ENCODE measurements at places on chromosomes 2 and 18.

GRCh38 chr18:13374096-13374467, 155.5 kb downstream of the LDLRAD4 start:
- no peak for DNase-seq

- DNase-seq: no peak
Observed at GRCh38 chr2:105578166-105578565, 166.5 kb upstream of the NCK2 start.

DNA sequence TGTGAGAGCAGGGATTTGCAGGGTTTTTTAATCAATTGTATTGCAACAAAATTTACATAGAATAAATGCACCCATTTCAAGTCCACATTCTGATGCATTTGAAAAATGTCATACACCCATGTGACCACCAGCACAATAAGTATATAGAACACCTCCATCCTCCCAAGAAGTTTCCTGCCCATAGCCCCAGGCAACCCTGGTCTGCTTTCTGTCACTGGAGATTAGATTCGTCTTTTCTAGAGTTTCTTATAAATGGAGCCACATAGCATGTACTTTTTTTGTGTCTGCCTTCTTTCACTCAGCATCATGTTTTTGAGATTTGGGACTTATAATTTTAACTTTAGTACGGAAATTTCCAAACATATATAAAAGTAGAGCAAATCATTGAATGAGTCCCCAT, 127.2 kb upstream of the EPAS1 start:
- DNase-seq: no peak

DNA sequence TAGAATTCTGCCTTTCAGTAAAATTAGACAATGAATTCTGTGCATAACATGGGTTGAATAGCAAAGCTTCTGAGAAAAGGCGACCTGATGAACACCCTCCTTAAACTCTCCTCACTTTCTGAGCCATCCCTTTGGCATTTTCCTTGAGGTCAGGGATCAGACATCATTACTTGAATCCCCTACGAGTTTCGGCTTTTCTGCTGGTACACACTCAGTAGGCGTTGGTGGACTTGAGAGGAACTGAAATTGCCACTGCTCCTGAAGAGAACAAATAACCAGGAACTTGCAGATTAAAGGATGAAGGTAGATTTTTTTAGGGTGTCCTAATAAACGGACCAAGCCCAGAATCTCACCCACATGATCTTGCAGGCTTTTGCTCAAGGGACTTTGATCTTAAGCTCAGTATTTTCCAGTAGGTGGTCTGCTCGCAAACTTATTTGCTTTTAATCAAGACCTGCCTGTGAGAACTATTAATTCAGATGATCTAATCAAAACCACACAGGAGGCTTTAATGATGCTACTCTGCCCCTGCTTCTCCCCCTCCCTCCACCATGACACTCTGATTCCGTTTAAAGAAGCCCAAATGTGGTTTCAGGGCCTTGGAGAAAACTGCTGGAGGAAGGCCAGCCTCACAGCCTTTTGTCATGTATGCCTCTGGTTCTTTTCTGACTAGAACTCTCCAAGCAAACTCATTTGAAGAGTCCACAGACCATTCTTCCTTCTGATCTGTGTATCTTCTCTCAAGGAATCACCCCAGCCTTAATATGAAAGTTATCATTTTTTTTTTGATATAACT, 124.9 kb downstream of the PRKCE start:
- DNase-seq: no peak

GRCh38 chr2:72956050-72956395, 38.7 kb downstream of the EMX1 start:
- DNase-seq: no peak

GRCh38 chr2:22189893-22190480, 1066.2 kb downstream of the TDRD15 start:
- DNase-seq: no peak

- no peak for DNase-seq
Observed at GRCh38 chr2:166651991-166652390, 157.9 kb upstream of the SCN7A start.

- DNase-seq: no peak
Observed at GRCh38 chr2:178025551-178026185, 46.9 kb downstream of the PDE11A start.

DNA sequence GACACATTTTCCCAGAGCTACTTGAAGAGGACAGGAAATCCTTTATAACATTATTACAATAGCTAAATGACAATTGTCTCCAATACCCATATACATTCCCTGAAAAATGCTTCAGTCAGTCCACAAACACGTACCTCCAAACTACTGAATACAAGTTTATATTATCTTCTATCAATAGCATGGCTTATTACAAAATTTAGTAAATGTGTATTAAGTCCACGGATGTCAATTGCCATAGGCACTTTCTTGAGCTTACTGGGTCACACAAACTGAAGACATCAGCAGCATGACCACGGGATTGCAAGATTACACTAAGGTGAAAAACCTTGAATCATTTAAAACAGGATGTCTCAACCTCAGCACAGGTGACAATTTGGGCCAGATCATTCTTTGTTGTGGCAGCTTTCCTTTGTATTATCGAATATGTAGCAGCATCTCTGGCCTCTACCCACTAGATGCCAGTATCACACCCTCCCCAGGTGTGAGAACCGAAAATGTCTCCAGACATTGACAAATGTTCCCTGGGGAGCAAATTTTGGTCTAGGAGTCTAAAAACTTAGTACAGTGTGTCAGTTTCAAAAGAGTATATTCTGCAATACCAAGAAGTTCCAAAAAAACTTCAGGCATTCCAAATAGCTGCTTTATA, 1.4 kb downstream of the MBD2 start:
- DNase-seq: peak; percentile 75

- no peak for DNase-seq
Observed at GRCh38 chr2:15652801-15653200, 61.1 kb downstream of the DDX1 start.

- DNase-seq: no peak
Observed at GRCh38 chr2:127559454-127559853, 24.0 kb downstream of the MYO7B start.

DNA sequence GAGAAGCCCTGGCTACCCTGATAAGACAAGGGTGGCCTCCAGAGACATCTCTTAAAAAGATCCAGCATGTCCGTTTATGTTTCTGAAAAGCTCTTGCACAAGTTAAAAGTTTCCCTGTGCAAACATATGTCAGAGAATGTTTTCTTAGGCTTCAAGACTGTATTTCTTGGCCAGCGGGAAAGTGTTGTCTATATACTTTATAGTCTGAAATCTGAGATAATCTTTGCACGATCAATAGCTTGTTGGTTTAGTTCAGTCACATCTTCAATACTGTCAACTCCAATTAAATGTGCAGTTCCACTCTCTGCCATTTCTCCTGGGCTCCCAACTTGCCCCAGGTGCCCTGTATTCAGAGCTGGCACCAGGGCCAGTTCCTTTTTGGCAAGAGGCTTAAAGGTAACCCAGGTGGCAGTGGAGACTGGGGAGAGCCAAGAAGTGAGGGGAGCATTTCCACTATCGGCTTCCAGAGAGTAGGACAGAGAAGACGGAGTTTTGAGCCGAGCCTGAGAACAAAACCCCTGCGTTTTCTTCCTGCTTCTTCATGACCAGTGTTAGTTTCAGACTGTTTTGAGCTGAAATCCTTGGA, 64.4 kb downstream of the ACOXL start:
- DNase-seq: no peak

DNA sequence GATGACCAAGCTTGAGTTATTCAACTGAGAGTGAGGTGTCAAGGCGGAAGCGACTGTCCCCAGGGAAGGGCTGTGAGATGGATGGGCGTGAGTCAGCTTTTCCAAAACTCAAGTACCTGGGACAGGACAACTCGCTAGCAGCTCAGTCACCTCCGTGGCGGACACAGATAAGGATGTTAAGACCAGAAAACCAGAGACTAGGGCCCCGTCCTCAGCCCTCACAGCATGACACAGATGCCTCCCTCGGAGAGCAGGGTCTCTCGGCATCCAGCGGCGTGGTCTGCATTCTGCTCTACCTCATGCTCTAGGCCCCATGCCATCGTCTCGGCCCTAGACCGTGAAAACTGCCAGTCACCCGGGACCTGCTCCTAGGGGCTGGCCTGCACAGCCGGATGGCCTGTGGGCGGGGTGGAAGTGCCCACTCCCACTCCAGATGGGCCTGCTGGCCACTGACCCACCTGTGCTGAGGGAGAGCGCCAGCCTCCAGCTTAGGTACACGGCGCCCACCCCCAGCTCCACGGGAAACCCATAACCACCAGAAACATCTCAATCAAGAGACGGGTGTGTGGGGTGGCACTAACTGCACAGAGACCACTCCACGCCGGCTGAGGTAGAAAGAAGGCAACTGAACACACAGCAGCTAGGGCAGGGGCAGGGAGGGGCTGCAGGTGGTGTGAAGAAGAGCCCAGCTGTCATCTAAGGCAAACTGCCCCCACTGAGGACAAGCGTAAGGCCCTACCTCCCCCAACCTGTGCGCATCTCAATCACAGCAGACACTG, 39.8 kb downstream of the ANO7 start:
- DNase-seq: no peak

- DNase-seq: no peak
Observed at GRCh38 chr2:120957905-120958304, 222.2 kb downstream of the GLI2 start.

- DNase-seq: no peak
Observed at GRCh38 chr2:46900381-46900780, 15.2 kb downstream of the MCFD2 start.

GRCh38 chr2:85273738-85274731, 53.8 kb downstream of the TGOLN2 start:
- DNase-seq: peak; percentile 34

GRCh38 chr2:174574657-174575056, 22.9 kb downstream of the WIPF1 start:
- no peak for DNase-seq

- no peak for DNase-seq
Observed at GRCh38 chr2:217857624-217858506, 144.9 kb downstream of the TNS1 start.

GRCh38 chr18:49360582-49360981, 99.9 kb downstream of the DYM start:
- DNase-seq: peak; percentile 24

GRCh38 chr2:227415538-227416424, 28.0 kb upstream of the SCYGR1 start:
- DNase-seq: peak; percentile 42

DNA sequence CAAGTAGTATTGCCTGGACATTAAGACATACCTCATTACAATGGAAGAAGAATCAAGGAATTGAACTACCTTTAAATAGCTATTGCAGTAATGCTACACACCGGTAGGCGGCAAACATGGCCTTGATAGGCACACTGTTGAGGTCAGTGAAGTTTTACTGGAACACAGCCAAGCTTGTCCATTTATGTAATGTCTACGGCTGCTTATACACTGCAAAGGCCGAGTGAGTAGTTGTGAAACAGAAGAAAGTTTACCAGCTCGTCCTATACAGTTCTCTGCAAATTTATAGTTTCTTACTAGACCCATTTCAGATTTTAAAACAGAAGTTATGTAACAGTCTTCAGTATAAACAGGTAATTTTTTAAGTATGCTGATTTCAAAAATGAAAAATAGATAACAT, 38.8 kb downstream of the PPP4R1 start:
- DNase-seq: peak; percentile 24

GRCh38 chr18:37383036-37383785, 182.4 kb downstream of the CELF4 start:
- no peak for DNase-seq

DNA sequence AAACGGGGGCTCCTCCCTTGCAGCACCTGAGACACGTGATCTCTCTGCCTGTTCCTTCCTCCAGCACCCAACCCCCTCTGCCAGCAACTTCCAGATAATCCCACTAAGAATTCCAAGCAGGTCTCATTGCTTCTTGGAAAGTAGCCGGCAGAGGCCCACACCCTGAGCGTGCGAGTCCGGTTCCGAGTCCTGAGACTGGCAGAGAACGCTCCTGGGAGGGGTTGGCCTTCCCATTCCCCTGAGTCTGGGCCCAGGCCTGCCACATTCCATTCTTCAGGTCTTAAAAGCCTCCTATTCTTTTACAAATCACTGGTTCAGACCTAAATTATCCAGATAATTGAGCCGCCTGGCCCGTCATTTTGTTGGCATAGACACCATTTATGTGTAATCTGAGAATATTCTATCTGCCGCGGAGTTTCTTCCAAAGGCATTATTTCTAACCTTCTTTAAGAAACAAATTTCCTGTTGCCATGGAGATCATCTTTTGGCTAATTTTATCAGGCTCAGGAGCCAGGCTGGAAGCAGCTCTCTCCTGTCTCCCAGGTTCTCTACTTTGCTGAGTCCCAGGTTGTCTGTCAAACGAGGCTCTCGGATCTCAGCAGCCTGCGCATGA, 165.4 kb downstream of the MYCN start:
- no peak for DNase-seq

DNA sequence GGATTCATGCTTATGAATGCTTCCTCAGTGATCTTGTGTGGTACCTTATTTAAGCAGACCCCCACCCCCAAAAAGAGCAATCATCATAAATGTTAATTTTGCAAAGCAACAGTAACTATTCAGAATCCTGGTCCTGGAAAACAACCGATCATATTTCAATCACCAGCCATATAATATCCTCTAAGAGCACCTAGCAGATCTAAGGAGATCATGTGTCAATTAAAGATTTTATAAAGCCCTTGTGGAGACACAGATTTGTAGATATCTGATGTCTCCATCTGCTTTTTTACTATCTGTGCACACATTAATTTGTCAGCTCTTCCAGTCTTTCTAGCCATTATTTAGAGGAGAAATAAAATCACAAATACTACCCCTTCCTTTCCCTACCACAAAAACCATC, 423.7 kb downstream of the TGIF1 start:
- no peak for DNase-seq

DNA sequence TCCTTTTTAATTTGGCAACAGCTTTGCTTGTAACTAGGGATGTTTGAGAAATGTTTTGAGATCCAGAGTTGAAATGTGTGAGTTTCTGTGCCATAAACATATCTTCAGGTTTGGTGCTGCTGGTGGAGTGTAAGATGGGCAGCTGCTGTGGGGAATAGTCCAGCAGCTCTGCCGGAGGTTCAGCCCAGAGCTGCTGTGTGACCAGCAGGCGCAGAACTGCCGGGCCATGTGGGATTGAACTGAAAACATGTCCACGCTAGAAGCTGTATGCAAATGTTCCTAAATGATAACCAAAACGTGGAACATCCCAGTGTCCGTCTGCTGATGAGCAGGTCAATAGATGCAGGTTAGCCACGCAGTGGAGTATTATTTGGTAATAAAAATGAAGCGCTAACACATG, 99.6 kb downstream of the DGKD start:
- DNase-seq: no peak

DNA sequence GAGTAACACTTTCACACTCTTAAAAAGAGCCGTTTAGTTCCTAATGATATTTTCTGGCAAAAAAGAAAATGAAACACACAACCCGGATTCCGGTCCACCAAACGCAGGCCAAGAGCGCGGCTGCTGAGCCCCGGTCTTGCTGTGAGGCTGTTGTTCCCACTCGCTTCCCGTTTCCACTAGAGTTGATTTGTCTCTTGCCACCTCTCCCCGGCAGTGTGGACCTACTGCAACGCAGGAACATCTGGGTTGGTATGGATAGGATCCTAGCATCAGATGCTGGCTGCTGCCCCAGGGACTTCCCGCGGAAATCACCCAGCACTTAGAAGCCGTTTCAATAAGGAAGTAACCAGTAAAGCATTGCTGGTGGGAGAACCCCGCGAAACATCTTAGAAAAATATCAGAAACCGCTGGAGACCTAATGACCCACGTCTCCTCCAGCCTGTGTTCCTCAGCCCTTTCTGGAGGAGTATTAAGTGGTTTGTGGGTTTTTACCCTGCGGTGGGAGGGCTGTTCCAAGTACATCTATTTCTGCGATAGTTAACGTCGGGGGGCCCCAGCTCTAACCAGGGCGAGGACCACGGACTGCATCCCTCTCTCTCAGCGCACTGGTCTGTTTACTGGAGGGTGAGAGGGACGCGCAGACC, 939 bp downstream of the DOCK10 start:
- peak; percentile 77 for DNase-seq

GRCh38 chr18:25174324-25174723, 177.6 kb downstream of the ZNF521 start:
- DNase-seq: no peak

All from activated CD4-positive, alpha-beta T cell treated with anti-CD3 and anti-CD28 coated beads, Interleukin-2, Interleukin-6, amounts not matched to agents 100 ng/mL and 50 ng/mL, durations not matched to agents 16 hours and 8 hours (primary cell).